ENCODE measurements at places on chromosomes 2 and 18.

- DNase-seq = no peak
These were observed 171.9 kb upstream of the FN1 start for GRCh38 chr2:215607766-215608165.

DNA sequence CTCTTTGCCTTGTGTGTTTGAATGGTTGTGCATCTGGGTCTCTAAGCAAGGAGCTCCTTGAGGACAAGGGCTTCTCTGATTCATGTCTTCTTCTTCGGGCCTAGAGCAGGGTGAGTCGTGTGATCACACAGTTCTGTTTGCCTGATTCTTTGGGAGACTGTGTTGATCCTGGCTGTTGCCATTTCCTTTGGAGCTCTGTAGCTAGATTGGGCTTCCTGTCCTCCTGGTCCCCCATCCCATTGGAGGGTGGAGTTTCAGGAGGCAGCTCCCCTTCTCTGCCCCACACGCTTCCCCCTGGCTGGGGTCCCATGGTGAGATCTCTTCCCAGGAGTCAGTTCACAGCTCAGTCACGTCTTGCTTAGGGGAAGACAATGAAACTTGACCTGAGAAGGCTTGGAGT is 92.8 kb downstream of the TRIB2 start:
- no peak for DNase-seq

GRCh38 chr2:127400897-127401756 is 13.4 kb upstream of the MAP3K2 start:
- no peak for DNase-seq

DNA sequence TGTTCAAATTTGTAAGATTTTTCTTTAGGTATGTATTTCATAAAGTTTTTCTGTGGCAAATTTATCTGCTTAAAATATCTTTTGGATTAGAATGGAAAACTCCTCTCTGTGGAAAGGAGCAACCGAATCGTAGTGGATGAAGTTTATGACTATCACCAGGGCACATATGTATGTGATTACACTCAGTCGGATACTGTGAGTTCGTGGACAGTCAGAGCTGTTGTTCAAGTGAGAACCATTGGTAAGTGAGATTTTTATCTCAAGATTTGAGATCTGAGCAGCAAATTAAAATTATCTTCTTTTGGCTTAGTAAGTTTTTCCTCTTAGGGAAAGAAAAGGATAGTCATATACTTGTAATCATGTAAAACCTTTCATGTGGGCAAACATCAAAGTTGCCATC is 14.2 kb downstream of the IL18RAP start:
- DNase-seq = no peak

GRCh38 chr2:234558642-234559041 is 61.8 kb upstream of the ARL4C start:
- no peak for DNase-seq

DNA sequence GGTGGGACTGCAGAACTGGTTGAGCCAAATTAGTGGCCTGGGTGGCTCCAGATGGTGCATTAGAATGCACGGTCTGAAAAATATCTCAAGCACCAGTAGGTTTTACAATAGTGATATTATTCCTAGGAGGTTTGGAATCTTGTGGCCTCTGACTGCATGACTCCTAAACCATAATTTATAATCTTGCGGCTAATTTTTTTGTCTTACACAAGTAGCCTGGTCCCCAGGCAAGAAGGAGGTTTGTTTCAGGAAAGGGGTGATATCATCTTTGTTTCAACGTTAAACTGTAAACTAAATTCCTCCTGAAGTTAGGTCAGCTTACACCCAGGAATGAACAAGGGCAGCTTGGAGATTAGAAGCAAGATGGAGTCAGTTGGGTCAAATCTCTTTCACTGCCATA is 98.9 kb upstream of the ARL4C start:
- DNase-seq = peak; percentile 56

DNA sequence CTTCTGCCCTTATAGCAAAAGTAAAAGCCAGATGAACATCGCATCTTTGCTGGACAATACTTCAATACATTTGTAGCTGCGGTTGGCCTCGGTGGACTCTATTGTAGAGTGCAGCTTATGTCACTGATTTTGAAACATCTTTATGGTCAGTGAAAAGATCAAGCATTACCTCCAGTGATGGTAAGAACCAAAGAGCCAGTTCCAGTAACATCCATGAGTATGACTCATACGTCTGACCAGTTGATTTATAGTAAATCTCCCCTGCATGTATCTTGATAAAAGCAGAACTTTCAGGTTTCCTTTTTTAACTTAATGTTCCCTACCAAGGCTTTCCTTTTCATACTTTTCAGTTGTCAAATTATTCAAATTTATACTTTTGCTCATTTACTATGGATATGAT is 119.2 kb upstream of the HNRNPA3 start:
- DNase-seq = no peak

DNA sequence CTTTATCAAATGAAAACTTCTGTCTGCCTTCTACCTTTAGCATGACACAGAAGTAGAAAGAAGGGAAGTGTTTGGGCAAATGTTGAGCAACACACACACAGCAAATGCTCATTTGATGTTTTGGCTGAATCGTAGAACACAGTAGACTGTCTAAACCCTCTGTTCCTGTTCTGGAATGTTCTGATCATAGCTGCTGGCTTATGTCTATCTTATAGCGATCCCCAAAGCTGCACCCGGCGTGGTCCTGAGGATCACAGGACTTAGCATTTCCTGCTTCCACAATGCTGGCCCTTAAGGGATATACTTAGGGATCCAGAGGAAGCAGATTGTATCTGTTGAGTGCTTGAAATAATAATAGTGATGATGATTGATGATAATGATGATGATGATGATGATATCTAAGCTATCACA is 15.2 kb downstream of the GNLY start:
- no peak for DNase-seq

GRCh38 chr2:238043851-238044250 is 16.9 kb upstream of the SCLY start:
- DNase-seq = no peak

- no peak for DNase-seq
These were observed 58.4 kb downstream of the SPIRE1 start for GRCh38 chr18:12599543-12599942.

DNA sequence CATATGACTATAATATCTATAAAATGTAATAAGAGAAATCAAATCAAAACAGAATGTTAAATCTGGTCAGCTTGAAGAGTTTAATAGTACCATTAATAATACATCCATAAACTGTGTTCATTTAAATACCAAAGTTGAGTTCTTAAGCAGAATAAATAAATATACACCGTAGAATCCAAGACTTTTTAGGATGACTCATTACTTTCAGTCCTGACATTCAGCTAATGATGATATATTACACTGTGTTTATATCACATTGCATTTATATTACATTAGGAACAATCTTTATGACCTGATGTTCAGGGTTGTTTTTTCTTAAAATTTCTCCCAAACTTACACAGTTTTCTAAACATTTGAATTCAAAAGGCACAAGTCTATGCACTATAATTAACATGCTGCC is 331.3 kb downstream of the SS18 start:
- DNase-seq = no peak

DNA sequence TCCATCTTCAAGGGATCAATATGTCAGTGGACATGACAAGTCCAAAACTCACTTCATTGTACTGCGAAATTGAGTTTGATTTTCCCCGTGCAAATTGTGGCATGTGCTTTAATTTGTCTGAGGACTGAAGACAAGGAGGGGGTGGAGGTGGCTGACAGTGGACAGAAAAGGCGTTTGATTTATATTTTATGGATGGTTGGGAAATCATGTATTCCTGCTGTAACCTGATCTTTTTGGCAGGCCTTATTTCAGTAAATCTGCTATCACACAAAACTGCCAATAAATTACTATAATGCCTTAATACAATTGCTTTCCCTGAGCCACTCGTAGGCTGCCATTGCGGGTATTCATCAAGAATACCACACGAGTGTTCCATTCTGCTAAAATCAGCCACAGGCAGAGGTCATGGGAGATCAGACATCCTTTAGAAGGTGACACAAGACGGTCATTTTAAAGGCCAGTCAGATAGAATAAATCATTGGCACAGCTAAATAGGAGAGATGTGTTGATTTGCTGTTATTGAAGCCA is 720.5 kb downstream of the MBD2 start:
- DNase-seq = no peak

DNA sequence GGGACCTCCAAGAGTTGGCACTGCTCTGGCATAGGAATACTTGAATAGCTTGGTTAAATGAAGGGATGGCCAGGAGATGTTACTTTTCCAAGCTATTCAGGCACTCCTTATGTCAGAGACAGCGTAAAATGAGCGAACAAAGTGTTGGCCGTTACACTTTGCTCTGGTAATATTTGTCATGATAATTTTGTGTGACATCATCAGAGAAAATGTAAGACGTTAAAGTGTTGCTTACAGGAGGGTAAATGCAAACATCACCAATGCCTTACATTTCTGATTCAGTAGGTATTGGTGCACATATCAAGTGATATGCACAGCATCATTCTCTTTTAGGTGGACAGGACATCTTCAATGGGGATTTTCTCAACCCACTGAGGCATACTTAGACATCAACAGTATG is 46.0 kb downstream of the PLEKHA3 start:
- DNase-seq = no peak

DNA sequence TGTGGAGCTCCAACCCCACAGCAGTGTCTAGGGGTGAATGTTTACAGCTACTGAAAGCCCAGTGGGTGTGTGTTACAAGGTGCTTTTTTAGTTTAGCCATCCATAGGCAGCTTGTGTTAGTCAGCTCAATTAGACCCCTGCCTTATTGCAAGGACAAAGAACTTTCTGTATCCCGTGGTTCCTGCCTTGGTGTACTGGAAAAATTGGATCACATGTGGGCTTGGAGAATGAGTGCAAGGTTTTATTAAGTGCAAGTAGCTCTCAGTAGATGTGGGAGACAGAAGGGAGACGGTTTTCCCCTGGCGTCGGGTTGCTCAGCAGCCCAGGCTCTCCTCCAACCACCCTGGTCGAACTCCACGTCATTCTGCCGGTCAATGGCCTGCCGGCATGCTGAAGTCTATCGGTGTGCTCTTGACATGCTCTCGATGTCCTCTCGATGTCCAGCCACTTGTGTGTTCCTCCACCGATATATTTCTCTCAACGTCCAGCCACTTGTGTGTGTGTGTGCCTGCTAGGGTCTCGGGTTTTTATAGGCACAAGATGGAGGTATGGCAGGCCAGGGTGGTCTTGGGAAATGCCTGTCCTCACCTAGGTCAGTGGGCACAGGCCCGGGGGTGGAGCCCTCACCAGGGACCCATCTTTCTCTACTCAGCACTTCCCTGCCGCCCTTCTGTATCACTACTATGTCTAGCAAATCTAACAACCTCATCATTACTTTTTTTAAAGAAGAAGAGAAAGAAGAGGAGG is 13.8 kb downstream of the FANCL start:
- no peak for DNase-seq

DNA sequence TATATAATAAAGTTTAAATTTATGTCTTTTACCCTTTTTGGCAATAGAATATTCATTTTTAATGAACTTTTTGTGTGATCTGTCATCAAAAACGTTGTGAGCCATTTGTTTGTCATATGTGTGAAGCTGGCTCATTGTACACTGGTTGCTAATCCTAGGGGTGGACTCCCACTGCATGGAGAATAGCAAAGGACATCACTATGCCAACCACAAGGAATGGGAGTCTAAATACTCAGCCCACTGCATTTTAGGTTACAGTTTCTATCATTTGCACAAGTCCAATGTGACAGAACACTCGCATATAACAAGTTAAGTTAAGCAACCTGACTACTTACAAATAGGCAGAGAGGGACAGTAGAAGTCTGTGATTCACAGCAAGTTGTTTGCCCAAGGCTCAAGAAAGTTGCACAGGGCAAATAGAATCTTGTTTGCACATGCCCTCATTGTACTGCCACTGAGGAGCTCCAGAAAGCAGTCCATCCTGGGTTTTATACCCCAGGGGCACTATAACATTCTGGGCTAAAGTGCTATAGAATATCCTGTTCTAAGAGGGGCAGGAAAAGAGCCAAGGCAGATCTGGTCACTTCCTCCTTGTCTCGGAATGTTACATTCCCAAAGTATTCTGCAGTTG is 545.9 kb upstream of the GCFC2 start:
- DNase-seq = no peak

Data from non-pigmented ciliary epithelial cell (primary cell).